T1000 (cell line): ENCODE measurements at places on chromosomes 6 and 20.

GRCh38 chr6:5259428-5259827 lies 1.3 kb downstream of the LYRM4 start:
- no peak for DNase-seq

DNA sequence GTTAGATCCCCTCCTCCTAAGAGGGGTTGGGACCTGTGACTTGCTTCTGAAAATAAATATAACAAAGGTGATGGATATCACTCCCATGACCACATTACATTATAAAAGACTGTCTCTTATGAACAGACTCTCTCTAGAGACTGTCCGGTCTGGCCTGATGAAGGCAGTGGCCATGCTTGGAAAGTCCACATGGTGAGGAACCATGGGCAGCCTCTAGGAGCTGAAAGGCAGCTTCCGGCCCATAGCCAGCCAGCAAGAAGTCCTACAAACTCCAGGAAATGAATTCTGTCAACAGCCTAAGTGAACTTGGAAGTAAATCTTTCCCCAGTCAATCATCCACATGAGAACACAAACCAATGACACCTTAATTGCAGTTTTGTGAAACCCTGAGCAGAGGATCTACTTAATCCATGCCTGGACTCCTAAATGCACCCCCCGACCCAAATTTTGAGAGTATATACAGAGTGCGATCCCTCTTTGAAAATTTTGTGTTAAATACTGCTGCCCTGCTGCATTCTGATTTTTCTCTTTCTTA lies 2.2 kb upstream of the POPDC3 start:
- DNase-seq = no peak

DNA sequence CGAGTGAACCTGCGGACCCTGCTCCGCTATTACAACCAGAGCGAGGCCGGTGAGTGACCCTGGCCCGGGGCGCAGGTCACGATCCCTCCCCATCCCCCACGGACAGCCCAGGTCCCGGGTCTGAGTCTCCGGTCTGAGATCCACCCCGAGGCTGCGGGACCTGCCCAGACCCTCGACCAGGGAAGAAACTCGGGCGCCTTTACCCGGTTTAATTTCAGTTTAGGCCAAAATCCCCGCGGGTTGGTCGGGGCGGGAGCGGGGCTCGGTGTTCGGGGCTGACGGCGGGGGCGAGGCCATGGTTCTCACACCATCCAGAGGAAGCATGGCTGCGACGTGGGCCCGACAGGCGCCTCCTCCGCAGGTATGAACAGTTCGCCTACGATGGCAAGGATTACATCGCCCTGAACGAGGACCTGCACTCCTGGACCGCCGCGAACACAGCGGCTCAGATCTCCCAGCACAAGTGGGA lies 46.9 kb upstream of the TRIM26 start:
- DNase-seq = no peak

DNA sequence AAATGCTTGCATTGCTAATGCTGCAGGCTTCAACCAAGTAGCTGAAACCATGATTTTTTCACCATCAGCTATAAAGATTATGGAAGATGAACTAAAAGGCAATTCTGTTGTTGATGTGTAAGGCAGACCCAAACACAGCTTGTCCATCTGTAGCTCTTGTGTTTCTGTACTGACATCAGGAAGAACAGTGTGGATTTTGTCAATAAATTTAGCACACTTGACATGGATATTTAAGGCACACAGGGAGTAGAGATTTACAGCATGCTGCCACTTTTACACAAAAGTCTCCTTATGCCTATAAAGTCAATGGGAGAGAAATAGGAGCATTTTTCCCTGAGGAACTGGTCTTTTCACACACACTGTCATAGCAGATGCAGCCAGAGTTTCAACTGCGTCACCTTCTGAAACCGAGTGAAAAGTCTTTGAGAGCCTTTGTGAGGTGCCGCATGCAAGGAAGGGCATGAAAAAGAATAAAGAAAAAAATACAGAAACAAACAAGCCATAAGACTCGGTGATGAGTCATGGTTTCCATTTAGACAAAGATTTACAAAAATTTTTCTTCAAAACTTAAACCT lies 261.4 kb upstream of the TFAP2D start:
- no peak for DNase-seq

GRCh38 chr20:41050361-41051008 lies 21.9 kb downstream of the TOP1 start:
- no peak for DNase-seq

DNA sequence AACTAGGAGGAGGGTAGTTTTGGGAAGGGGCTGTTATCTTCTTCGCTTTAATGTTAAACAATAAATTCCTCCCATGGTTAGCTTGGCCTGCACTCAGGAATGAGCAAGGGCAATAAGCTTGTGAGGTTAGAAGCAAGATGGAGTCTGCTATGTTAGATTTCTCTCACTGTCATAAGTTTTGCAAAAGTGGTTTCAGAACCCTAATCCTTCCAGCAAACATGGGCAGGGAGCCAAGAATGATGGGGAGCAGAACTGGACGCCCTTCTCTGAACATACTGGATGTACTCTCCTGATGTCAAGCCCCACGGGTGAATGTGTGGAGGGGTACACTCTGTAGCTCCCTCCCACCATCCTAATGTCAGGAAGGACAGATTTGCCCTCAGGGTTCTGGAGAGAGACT lies 22.3 kb downstream of the C6orf163 start:
- no peak for DNase-seq

DNA sequence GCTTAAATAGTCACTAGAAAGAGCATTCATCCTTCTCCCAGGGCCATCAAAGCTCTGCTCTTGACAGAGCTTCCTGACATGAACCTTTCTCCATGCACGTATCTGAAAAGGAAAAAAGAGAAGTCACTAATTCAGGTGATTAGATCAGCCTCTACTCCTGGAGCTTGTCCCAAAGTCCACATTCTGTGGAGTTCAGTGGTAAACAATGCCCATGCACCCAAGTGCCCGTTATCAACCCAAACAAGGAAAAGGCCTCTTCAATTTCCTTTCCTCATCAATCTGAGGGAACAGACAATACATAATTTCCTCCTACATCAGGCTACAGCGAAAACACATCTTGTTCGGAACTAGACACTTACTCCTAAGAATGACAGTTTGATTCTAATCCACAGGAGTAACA lies 129.2 kb upstream of the PCSK2 start:
- no peak for DNase-seq

DNA sequence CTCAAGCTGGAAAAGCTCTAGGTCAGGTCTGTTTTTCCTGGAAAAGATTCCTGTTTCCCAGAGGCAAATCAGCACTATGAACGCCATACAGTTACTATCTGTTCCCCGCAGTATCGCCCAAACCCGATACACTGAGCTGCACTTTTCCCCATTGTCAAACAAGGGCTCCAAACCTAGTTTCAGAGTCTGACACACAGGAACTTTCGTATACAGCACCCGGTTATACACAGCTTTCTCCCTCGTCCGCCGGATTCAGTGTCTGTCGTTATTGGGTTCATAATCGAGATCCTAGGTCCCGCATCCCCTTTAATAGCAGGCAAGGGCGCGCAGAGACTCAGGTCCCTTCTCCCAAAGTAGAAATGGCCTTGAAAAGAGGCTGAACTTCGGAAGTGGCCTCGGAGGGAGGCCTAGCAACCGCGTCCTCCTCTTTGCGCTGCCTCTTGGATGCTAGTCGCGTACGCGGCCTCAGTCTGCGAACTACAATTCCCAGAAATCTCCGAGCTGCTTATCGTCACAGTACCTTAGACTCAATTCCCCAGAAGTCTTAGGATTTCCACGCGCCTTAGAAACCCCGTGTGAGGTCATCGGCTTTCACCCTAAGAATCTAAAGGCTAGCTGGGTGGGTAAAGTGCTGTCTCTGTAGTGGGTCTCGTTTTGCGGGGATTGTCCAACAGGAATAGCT lies 34.2 kb downstream of the ZNF391 start:
- DNase-seq = no peak

- DNase-seq = no peak
Measured at GRCh38 chr20:16611817-16612216, 38.6 kb upstream of the KIF16B start.

- no peak for DNase-seq
Measured at GRCh38 chr20:63082308-63082938, 75.7 kb upstream of the BHLHE23 start.

DNA sequence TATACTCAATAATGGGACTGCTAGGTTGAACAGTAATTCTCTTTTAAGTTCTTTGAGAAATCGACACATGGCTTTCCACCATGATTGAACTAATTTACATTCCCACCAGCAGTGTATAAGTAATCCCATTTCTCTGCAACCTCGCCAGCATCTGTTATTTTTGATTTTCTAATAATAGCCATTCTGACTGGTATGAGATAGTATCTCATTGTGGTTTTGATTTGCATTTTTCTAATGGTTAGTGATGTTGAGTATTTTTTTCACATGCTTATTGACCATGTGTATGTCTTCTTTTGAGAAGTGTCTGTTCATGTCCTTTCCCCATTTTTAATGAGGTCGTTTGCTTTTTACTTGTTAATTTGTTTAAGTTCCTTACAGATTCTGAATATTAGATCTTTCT lies 66.5 kb downstream of the STK4 start:
- no peak for DNase-seq

DNA sequence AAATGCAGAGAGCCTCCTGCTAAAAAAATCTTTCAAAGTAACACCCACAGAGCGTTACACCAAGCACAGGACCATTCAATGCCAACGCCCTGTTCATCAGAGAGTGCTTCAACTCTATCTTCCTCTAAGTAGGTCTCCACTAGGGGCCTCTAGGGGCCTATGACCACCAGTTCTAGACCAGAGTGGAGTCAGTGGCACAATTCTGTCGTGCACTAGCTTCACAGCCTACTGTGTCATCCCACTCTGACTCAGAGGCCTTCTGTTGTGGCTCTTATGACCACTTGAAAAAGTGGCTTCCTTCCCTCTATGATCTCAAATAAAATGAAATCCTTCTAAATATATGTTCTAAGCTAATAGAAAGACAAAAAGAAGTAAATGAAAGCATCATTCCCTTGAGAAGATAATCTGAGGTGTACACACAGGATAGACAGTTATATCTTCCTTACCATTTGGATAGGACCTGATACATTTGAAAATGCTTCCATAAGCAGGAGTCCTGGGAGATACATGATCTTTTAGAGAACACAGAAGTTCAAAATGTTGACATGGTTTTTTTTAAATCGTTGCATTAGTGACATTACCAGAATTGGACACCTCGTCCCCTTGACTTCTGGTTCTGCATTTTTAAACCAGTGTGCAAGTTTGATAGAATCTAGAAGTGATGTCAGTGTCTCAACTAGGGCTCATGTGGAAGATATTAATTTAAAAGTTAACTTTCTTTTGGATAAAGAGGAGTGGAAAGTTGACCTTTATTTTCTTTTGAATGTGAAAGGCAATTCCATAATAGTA lies 151.9 kb downstream of the SH3BGRL2 start:
- no peak for DNase-seq

DNA sequence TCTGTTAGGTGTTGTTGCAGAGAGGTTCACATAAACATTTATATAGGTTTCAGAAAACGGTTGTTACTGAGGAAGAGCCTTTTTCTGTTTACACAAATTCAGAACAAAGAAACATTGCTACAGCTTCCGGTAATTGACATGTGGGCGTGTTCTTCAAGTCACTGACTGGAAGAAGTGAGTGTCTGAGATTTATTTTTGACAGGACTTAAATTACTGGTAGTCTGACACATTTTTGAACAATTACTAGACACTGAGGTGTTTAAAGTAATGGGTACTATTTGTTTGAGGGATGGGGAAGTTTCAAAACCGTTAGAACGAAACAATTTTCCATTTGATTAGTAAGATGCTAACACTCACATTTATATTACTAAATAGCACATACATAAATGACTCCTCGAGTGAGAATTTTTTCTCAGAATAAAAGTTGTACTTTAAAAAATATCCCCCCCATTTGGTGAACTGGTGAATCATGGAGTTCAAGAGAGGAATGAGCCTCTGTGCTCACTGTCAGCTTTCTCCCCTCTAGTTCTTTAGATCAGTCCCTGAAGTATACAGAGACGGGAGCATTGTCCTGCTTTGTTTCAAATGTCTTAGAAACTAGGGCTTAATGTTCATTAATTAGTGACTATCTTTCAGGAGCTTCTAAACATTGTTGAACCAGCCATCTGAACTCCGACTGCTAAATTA lies 98.7 kb downstream of the TSHZ2 start:
- no peak for DNase-seq

- DNase-seq = peak; percentile 3
Measured at GRCh38 chr6:125519367-125519766, 217.6 kb upstream of the HDDC2 start.

DNA sequence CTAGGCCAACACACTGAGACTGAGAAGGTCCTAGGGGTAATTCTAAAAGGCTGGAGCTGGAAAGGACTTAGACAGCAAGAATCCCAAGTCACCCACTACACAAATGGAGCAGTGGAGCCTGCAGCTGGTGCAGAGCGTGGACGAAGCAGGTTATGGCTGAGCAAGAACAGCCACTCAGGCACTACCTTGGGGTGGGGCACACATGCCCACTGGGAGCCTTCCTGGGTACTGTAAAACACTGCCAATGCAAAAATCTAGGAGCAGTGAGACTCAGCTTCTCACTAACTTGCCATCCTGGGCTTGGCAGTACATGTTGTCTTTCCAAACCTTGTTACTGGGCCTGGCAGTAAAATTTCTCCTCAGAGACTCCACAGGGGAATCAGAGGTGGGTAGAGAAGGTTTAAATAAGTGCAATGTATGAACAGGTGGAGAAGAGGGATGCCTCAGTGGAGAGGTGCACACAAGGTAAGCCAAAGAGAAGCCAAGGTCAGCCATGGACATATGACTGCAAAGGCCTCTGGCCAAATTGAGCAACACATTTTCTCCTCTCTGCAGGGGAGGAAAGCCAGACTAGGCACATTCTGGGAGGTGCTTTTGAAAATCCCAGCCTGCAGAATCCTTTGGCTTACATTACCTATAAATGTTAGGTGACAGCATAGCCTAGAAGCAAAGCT lies 105.6 kb downstream of the TNFRSF21 start:
- DNase-seq = no peak

- no peak for DNase-seq
Measured at GRCh38 chr6:166025149-166025898, 142.3 kb downstream of the TBXT start.

- no peak for DNase-seq
Measured at GRCh38 chr6:73873081-73873480, 177.1 kb downstream of the CD109 start.

DNA sequence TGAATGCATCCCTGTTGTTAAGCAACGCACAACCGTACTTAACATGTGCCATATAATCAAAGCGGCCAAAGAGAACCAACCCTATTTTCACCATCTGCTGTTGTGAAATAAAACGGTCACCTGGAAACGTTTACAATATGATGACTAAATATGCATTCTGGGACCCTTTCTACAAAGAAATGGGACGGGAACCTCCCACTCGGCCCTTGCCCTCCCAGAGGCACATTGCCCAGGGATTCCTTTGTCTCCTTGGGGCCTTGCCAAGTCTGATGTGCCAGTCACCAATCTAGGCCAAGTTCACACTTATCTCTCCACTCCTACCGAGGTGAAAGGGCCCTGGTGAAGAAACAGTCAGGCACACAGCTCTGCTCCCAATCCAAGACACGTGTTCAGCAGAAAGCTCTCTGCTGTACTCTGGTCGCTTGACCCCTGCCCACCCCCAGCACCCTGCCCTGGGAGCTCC lies 427.4 kb upstream of the JARID2 start:
- no peak for DNase-seq
